CD8-positive, alpha-beta memory T cell (primary cell): ENCODE measurements at places on chromosomes 16 and 17.
A peak's percentile ranks its signal among the peaks of the same experiment; 100 is the strongest.

GRCh38 chr16:84042879-84043485 lies 387 bp upstream of the SLC38A8 start:
- DNase-seq, result no peak

DNA sequence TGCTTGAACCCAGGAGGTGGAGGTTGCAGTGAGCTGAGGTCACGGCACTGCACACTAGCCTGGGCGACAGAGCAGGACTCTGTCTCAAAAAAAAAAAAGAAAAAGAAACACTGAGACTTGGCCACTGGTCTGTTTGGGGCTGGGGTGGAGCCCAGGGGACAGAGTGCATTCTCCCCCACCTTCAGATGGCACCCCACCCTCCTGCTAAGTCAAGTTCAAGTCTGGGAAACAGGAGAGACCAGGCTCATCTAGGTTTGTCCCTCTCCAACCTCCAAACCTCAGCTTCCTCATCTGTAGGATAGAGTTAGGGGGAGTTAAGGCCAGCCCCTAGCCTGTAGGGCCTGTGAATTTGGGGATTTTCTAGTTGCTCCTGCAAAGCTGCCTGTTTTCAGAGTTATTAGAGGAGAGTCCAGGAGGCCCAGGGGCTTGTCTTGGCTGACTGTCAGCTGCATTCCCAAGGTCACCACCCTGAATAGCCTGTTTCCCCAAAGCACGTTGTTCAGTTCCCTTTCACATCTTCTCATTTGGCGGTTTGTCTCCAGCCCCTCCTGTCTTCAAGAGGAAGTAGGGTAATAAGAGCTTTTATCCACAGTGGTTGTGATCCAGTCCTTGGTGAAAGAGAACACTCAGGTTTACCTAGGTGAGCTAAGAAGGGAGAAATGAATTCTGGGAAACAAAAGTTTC lies 2.2 kb downstream of the MT3 start:
- no peak for DNase-seq

GRCh38 chr16:67645397-67646121 lies 615 bp downstream of the CARMIL2 start:
- no peak for DNase-seq

GRCh38 chr16:74699666-74700065 lies 996 bp downstream of the MLKL start:
- no peak for DNase-seq

- no peak for DNase-seq
Measured at GRCh38 chr16:17154981-17155380, 315.8 kb downstream of the XYLT1 start.

DNA sequence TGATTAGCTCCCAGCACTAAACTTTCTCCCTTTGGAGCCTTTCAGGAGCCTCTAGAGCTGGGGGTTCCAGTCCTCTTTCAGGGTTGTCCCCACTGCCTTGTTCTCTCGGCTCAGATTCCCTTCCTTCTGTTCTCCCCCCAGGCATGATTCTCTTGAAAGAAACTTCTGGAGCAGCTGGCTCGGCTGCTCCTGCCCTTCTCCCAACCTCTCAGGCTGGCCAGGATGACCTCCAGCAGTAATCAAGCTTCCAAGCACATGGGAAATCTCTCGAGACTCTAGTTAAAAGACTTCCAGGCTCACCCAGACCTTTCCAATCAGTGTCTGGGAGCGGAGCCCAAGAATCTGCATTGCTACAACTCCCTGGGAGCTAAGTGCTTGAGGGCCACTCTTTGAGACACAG lies 3.6 kb downstream of the SDK2 start:
- no peak for DNase-seq

GRCh38 chr17:79216826-79217225 lies 142.2 kb downstream of the ENGASE start:
- DNase-seq, result no peak

DNA sequence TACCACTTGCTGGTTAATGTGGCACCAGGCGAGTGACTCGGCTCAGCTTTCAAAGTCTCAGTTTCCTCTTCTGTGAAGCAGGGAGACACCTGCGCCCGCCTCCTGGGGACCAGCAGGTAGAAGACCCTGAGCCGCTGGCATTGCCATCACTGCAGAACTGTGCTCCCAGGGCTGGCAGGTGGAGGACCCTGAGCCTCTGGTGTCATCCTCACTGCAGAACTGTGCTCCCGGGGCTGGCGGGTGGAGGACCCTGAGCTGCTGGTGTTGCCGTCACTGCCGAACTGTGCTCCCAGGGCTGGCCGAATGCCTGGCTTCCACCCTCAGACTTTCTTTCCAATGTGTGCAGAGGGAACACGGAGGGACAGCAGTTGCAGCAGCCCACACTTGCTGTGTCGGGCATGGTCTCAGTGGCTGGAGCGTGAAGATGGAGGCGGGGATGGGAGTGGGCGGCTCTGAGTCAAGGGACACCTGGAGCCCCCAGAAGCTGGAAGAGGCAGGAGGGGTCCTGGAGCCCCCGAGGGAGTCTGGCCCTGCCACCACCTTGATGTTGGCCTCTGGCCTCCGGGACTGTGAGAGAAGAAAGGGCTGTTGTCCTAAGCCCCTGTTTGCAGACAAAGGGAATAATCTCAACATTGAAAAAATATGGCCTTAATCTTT lies 75.8 kb upstream of the METTL9 start:
- DNase-seq, result no peak

DNA sequence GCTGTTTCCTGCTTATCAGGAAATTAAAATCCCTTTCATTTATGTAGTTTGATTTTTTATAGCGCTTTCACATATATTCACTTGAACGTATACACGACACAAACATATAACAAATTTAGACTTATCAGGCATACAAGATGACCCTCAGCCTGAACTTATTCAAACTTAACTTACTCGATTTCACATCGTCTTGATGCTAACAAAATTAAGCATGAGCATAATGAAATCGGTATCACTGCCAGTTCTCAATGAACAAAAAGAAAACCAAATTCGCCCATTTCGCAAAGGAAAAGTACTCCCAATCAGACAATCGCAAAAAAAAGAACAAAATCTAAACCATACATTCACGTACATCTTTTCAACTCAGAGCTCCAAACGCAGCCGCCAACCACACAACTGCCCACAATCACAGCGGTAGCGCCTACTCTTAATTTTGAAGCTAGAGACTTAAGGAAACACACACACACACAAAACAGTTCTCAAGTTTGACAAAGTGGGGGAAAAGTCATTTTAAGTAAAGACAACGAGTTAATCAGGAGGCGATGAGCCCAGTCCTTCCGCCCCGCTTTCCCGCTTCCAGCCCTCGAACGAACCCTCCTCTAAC lies 1.1 kb downstream of the GJC1 start:
- peak; percentile 9 for DNase-seq

DNA sequence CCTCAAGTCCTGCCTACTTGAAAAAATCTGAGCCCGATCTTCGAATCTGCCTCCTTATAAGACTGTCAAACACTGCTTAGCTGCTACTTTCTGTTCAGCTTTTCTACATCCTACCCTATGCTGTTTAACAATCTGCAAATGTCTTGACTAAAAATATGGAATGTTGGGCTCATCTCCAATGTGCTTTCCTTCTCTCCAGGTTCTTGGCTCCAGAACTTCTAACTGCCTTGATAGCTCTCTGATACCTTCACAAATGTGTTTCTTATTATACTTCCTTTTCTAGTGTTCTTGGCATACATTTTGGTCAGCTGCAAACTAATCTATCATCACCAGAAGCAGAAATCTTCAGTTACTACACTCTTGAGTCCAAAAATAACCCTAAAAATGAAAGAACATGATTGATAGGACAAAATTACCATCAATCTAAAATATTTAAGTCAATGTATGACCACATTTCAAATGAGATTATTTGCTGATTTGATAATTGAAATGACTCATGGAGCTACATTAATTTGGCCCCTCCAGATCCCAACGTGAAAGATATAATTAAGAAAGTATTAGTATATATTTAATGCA lies 372.3 kb upstream of the MON1B start:
- DNase-seq, result no peak

DNA sequence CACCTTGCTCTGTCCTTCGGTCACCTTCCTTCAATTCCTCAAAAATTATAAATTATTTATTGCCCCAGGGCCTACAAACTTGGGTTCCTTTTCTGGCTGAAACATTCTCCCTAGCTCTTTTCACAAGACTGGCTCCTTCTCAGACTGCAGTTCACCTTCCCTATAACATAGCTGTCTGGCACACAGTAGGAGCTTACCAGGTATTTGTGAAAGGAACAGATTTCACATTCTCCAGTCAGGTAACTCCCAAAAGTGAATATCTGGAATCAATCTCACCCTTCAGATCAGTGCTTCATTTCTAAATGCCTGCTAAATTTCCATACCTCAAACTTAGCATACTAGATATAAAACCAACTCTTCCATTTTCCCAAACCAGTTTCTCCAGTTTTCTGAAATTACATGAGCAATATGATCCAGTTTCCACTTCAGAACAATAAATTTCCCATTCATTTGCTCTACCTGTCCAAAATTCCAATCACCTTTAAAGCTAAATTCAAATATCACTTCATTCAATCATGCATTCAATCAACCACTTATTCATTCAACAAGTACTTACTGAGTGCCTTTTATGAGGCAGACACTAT lies 6.1 kb downstream of the RFFL start:
- no peak for DNase-seq

- no peak for DNase-seq
Measured at GRCh38 chr17:62852195-62852594, 44.1 kb upstream of the MARCHF10 start.

DNA sequence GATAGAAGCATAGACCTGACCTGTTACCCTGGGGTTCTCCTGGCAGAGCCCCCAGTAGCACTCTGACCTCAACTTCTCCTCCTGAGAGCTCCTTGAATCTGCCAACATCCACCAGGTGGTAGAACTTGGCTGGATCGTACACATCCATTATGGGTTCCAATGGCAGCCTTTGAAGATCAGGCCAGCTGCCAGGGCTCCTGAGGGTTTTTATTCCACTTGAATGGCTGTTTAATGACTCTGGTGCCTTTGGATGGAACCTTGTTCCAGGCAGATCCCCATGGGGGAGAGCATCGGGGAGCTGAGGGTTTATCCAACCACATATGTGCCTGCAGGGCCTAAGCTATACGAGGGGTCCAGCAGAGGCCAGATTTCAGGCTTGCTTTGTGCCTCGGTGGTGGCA lies 47.1 kb upstream of the CLEC19A start:
- no peak for DNase-seq

DNA sequence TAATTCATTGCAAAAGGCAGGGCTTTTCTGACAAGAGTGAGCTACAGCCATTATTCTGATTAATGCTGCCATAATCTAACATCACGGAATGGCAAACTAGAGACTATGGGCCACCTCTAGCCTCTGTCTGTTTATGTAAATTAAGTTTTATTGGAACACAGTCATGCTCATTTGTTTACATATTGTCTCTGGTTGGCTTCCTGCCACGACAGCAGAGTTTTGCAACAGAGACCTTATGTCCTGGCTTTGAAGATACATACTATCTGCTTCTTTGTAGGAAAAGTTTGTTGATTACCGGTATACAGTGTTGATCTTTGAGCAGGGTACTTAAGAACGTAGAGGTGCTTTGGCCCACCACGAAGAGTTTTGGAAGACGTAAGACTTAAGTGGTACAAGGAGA lies 715.9 kb upstream of the RBFOX1 start:
- no peak for DNase-seq

- peak; percentile 18 for DNase-seq
Measured at GRCh38 chr16:69443927-69444631, 19.7 kb downstream of the CYB5B start.

DNA sequence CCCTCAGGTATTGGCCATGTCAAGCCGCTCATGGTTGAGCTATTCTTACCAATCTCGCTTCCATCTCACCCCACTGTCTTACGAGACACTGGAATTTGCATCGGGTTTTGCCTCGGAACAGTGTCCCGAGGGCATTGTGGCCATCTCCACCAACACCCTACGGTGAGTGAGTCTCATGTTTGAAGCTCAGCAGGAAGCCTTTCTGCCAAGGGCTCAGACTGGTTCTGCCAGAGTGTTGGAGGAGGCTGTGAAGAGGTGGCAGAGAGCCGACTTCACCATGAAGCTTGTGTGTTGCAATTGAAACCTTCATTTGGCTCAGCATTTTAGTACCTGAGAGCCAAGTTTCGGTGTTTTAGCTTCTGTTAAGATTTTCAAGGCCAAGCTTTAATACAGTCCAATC lies 38.0 kb downstream of the SF3B3 start:
- DNase-seq, result no peak

GRCh38 chr17:51185763-51186332 lies 19.6 kb downstream of the NME2 start:
- no peak for DNase-seq

DNA sequence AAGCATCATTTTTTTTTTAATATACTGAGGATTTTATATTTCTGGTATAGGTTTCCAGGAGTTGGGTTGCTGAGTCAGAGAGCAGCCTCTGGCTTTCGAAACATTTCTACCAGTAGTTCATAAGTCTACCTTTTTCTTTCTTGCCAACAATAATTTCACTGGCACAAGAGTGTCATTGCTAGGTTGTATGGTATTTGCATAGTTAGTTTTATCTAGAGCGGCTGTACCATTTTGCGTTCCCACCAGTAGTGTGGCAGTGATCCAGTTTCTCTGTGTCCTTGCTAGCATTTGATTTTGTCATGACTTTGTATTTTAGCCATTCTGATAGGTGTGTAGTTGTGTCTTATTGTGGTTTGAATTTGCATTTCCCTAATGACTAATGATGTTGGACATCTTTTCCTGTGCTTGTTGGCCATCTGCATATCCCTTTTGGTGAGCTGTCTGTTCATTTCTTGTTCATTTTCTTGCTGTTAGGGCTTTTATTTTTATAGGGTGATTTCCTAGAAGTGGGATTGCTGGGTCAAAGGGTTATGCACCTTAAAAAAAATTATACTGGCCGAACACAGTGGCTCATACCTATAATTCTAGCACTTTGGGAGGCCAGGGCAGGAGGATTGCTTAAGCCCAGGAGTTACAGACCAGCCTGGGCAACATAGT lies 39.9 kb downstream of the SNX29 start:
- no peak for DNase-seq

- no peak for DNase-seq
Measured at GRCh38 chr17:57993471-57994365, 5.7 kb upstream of the VEZF1 start.

DNA sequence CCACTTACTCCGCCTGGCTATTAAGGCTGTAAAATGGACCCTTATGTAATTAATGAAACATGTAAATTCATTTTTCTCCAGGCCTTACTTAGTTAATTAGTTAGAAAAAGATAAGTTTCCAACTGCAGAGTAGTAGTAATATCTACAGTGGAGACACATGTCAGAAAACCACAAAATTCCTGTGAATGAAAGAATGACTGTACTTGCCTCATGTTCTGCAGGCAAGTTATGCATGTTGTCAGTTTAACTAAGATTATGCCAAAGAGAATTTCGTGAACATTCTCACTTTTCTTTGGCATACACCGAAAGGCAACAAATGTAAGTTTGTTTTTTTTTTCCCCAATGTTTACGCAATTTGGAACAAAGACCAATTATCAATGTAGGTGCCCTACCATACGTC lies 16.8 kb upstream of the CCL1 start:
- DNase-seq, result no peak

DNA sequence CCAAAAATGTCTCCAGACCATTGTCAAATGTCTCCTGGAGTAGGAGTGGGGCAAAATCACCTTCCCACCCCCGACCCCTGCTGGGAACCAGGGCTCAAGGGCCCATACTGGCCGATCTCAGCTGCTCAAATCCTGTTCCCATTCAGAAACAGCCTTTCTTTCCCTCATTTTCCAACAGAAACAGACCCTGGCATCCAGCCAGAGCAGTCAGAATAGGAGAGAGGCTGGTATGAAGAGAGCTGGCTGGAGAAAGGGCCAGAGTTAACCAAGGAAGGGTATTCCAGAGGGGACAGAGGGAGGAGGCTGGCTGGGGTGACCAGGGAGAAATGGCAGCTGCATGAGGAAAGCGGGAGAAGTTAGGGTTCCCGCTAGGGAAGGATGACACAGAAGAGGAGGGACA lies 199.1 kb downstream of the XYLT1 start:
- no peak for DNase-seq
